HepG2 (cell line): ENCODE measurements at places on chromosomes 3 and 15.

DNA sequence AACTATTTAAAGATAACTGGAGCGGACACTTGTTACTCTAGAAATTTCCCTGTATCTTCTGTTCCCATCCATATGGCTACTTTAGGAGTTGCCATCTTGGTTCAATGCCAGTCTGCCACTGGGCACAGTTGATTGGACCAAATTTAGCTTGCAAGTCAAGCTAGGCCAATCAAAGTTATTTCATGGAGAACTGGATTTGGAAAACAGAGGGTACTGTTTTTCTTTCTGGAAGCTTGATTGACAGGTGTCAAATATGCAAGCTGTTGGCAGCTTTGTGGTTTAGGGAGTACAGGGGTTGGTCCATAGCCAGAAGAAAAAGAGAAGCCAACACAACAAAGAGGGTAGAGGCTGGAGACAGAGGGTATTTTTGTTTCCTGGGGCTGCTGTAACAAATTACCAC is 33.4 kb upstream of the KLHL25 start:
- DNase-seq = no peak

DNA sequence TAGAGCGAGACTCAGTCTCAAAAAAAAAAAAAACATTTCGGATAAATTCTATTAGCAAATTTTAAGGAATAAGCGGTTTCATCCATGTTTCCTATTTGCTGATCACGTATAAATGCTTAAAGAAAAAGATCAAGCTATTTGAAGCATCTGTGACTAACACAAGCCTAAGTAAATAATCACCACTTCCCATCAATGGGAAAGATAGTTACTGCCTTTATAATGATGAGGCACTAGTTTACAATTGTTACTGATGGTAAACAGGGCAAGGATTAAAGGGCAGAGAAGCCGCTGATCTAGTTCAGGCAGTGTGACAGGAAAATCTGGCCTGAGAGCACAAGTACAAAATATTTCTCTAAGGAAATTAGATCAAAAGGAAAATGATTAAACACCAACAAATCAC is 13.7 kb downstream of the CLPX start:
- DNase-seq = peak; percentile 75

- no peak for DNase-seq
These were observed 33.2 kb downstream of the TM4SF4 start for GRCh38 chr3:149507491-149508324.

DNA sequence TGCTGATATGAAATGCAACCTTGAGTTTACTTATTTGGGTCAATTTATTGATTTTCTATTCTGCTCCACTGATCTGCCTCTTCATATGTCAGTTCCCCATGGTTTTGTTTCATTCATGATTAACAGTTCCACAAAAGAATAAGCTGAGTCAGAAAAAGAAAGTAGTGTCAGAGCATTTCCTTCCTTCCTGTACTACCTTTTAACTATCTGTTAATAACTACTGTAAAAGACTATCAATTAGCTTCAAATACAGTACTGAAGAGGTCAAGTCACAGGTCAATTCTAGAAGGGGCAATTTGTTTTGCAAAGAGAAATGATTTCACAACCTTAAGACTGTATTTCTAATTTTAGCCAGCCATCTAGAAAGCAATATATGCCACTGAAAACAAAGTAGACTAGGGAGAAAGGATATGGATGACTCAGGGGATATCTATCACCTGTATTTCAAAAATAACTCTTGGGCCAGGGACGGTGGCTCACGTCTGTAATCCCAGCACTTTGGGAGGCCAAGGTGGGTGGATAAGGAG is 129.5 kb downstream of the TFDP2 start:
- DNase-seq = no peak

GRCh38 chr3:128036119-128036518 is 16.1 kb upstream of the SEC61A1 start:
- peak; percentile 74 for DNase-seq

DNA sequence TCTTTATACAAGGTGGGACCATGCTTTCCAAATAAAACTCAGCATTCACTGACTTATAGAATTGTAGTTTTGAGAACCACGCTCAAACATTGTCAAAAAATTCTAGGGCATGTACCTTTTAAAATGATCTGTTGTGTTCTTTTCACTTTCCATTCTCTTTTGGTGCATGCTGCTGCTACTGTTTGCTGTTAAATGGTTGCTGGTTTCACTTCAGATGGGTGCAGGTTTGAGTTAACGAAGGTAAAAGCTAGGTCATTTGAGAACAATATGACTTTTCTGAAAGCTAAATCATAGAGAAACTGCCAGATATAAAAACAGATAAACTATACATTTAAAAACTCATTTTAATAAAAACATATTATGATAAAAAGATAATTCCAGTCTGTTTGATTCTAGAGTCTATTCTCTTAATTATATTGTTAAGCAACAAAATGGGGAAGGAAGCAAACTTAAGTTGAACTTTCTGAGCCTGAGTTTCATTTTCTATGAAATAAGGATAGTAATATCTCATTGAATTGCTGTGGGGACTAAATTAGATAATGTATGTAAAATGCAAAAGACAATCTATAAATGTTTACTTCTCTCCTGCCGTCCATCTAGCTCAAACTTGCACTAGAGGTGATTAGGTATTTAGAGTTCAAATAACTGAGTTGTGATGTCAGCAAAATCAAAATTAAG is 82.4 kb downstream of the OXSM start:
- DNase-seq = no peak

DNA sequence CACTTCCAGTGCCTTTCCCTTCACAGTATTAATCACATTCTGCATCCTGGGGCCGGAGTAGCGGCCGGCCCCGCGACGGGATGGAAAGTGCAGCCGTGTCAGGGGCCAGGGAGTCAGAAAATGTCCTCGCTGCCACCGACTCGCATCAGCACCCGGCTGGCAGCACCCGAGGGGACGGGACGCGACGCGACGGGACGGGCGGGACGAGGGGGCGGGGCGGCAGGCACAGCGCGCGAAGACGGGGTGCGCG is 353 bp downstream of the ATG3 start:
- DNase-seq = no peak

- DNase-seq = no peak
These were observed 43.5 kb downstream of the RAB8B start for GRCh38 chr15:63232943-63233342.

DNA sequence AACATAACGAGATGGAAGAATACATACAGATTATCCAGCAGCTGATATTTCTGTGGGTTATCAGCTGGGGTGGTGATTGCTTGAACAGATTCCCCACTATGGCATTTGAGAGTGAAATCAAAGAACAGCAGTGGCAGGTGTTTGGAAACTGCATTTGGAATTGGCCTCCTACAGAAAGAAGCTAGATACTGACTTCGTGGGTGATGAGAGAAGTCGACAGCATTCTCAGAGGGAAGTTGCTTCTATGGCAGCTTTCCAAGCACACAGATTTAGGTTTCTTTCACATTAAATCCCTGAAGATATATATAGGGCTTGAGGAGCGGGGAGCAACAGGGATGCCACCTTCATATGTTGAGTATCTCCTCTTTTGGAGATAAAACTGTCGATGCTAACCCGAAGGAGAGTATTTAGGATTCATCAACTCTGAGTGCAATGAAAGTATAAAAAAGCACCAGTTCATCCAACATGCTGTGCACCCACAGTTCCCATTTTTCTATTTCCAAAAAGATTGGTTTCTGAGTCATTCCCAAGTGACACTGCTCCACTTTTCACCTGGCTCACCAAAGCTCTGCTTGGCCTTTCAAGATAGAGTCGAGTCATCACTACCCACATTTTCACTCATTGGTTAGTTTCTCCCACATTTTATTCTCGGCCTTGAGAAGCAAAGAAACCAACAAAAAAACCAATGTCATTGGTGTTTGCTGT is 579.8 kb upstream of the SUCLG2 start:
- DNase-seq = no peak

- DNase-seq = no peak
These were observed 46.0 kb downstream of the ANP32A start for GRCh38 chr15:68774521-68775235.

- no peak for DNase-seq
These were observed 673.6 kb downstream of the EDEM1 start for GRCh38 chr3:5861151-5861550.

GRCh38 chr3:29527246-29527645 is 246.4 kb downstream of the RBMS3 start:
- no peak for DNase-seq

DNA sequence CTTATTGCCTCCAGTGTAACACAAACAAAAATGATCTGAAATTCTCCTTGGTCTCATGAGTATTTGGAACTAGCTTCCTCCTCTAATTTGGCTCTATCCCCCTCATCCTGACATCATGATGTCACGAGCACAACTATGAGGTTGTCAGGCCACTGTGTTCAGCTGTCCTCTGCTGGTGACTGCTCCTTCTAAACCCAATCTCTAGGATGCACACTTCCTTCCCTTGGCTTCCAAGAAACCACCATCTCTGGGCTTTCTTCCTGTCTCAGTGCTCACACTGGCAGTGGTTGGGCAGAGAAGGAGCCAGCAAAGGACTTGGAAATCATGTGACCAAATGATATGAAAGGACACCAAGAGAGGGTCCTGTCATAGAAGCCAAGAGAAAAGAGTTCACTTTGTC is 30.7 kb upstream of the EIF1B start:
- no peak for DNase-seq

- no peak for DNase-seq
These were observed 2.9 kb upstream of the NIT2 start for GRCh38 chr3:100331660-100332059.

- no peak for DNase-seq
These were observed 230.8 kb upstream of the MCTP2 start for GRCh38 chr15:94000606-94001005.

DNA sequence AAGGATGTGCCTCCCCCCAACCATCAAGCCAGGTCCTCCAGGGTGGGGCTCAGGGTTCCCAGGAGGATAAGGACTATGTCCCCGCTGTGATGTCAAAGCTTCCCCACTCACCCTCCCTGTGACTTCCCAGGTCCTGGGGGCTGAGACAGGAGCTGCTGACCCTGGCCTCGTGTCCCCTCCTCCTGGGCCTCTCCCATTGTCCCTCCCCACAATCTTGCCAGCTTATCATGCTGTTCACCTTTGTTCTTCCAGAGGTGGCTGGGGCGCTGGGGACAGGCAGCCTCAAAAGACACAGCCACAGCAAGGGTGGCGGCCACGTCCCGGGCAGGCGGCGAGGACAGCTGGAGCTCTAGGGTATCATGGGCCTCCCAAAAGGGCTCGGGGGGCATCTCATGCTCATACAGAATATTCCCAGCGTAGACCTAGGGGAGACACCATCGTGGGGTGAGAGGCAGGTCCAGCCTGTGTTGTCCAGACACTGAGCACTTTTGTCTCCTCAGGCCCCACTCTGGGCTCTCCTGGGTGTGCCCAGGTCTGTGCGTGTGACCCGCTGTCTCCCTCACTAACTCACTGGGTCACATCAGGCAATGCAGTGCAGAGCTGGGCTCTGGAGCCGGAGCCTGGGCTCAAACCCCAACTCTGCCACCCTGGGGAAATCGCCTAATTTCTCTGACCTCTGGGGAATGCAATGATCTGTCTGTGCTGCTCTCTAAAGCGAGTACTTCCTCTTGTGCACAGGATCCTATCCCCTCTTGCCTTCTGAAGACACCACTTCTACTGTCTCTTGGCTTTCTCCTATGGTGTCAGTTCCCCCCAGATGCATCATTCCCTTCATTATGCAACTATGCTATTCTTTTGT is 30.0 kb downstream of the SNX33 start:
- no peak for DNase-seq

DNA sequence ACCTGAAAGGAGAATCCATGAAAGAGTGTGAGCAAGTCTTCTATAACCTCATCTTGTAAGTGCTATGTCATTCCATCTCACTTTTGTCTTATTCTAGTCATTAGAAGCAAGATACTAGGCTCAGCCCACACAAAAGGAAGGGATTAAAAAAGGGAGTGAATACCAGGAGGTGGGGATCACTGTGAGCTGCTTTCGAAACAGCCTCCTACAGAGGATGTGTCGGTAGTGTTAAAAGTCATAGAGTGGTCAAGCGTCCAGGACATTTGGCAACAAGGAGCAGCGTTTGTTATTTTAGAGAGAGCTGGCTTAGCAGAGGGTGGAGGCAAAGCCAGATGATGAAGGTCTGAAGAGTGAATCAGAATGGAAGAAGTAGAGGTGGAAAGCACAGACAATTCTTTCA is 11.7 kb upstream of the ZNF148 start:
- DNase-seq = no peak

DNA sequence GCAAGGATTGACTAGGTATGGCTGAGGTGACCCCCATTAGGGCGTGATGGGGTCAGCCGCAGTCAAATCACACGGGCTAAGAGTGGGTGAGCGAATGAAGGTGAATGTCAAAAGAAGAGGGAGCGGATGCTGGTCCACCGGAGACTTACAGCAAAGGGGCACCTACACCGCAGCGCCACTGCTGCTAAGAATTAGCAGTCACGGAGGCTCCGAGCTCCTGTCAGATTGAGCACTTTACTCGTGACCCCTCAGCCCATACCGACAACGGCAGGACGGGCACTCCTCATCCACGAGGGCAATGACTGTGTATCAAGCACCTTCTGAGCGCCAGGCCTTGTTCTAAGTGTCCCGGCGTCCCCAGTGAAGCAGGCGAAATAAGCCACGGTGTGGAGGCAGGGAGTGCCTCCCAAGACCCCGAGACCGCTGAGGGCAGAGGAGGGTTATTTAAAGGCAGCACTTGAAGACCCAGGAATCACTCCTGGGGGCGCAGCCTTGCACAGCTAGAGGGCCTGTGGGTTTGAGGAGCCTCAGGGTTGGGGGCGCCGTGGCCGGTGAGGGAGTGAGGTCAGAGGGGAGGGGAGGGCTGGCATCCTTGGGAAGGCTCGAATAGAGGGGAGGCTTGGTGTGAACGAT is 61.6 kb upstream of the GATA2 start:
- no peak for DNase-seq

- DNase-seq = no peak
These were observed 291.6 kb upstream of the TGFBR2 start for GRCh38 chr3:30314757-30315325.

GRCh38 chr15:38461066-38461833 is 7.3 kb downstream of the FAM98B start:
- no peak for DNase-seq

DNA sequence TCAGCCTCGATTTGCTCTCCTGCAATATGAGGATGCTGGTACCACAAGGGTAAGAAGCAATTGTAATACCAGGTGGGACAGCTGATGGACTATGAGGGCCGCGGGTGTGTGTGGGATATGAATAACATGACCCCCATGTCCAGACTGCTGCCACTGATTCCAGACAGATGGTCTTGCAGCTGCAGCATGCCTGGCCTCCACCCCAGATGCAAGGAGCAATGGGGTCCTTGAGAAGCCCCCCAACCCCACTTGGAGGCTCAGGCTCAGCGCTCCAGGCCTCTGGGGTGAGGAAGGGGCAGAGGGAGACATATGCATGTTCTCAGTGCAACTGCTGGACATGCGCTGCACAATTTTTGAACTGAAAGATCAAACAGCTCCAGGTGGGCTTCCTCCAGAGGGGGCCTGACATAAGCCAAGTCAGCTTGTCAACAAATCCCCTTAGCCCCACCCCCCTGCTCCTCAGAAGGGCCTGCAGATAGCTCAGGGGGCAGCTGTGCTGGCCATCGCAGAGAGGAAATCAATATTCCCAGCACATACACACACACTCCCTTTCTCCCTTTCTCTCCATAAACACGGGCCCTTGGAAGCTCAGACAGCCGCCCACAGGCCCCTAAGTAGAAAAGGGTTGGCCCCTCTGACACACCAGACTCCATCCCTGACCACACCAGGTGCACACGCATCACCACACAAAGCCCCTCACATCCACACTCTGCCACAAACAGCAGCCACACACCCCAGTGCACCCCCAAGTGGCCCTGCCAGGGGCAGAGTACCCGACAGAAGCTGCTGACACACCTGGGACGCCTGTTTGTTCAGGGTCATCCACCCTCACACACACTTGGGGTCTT is 107.0 kb downstream of the IQSEC1 start:
- no peak for DNase-seq

GRCh38 chr3:53628536-53629401 is 134.4 kb downstream of the CACNA1D start:
- DNase-seq = no peak
